CD4-positive, alpha-beta T cell treated with Interleukin-2 at 100 ng/mL for 4 hours (primary cell): ENCODE measurements at places on chromosomes 1 and 21.

DNA sequence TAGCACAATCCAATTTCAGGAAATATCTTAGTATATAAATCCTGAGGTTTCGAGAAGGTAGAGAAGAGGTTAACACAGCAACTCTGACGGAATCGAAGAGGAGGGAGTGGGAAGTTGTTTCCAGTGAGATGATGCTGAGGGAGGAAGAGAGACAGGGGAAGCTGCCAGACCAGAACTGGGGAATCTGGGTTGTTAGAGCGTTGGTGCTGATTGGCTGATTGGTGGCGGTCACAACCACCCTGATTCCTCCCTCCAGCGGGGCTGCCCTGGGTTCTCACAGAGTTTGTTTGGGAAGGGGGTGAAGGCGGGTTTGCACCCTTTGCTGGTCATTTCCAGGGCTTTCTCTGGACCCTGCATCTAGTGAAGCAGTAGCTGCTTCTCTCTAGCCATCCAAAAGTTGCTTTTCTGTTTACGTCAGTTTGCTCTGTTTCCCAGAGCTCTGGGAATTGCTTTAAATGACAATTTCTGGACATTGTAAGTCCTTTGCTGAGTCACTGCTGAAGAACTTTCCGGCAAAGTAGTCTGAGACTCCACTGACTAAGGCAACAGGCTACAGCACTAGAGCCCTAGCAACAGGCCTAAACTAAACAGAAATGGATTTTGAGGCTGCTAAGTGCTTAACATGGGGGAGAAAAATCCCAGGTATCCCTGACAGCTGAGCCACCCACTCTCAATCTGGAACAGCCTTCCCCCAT is 90.1 kb downstream of the TENT5C start:
- no peak for DNase-seq

GRCh38 chr1:71647513-71648300 is 566.9 kb upstream of the ZRANB2 start:
- no peak for DNase-seq

GRCh38 chr1:56797065-56797685 is 22.0 kb downstream of the FYB2 start:
- no peak for DNase-seq

DNA sequence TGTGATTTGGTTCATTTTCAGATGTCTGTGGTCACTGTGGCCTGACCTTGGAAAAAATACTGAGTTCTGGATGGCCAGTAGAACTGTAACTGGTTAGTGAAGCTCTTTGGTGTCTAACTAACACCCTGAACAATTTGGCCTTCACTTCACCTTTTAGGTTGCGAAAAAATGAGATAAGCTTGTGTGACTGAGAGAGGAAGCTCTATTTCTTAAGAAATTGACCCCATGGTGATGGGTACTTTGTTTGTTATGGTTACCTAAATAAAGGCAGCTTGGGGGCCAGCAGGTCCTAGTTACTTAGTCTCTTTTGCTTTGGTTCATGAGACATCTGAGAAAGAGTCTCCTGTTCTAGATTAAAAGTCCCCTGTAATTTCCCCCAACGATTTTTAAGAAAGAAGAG is 181.6 kb downstream of the ZNF326 start:
- DNase-seq, result no peak

DNA sequence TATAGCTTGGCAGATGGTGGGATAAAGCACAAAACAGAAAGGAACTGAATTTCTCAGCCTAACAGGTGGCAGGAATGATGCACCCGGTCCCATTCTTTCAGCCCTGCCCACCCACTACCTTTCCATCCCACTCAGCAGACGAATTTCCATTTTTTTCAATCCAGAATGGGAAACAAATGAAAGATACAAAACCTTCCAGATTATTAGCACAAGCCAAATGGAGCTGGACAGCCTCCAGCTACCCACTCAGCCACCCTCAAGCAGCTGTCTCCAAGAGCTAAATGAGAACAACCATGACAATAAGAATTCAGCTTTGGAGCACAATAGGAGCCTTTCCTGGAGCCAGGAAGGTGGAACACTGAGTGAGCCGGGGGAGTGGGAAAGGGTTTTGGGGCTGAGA is 96.3 kb upstream of the ST6GALNAC5 start:
- no peak for DNase-seq

DNA sequence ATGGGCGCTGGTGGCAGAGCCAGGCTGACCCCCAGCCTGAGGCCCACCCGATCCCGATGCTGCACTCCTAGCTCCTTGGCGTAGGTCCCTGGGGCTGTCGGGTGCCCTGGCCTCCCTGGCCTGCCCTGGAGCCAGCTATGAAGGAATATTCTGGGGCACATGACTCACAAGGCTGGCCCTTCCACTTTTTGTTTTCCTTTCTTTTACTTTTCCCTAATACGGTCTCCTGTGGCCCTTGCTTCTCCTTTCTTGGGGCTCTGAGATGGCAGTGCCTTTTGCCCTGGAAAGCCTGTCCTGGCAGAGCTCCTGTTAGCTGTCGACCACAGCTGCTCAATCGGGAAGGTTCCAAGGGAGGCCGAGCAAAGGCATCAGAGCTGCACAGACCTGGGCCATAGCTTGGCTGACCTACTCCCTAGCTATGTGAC is 22.1 kb downstream of the ARHGEF10L start:
- DNase-seq, result no peak
